ENCODE measurements at places on chromosomes 5 and 9. TPM values are rescaled to one million over a fixed set of nuclear protein-coding genes. Genes with fewer than 3 reads are reported as not detected.

DNA sequence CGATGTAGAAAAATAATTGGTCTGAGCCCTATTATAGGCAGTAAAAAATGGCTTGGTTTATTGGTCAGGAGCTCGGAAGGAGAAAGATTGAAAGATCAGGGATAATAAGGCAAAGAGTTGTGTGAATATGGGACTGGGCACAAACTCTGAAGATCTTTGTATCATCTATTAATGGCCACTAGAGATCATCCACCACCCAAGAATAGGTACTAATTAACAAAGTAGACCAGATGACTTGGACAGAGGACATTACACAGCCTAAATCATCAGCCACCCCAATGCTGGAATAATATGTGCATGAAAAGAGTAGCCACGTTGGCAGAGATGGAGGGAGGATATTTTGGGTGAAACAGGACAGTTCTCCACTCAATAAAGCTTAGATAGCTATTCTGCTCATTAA lies 364.1 kb downstream of the EFNA5 start:
- H3K36me3 ChIP-seq: no peaks in the 10 kb centered on the region
- DNase-seq: no peak
- no peaks in the 10 kb centered on the region for H3K27me3 ChIP-seq

TENT4A gene
- 51.9 TPM for total RNA-seq

DNA sequence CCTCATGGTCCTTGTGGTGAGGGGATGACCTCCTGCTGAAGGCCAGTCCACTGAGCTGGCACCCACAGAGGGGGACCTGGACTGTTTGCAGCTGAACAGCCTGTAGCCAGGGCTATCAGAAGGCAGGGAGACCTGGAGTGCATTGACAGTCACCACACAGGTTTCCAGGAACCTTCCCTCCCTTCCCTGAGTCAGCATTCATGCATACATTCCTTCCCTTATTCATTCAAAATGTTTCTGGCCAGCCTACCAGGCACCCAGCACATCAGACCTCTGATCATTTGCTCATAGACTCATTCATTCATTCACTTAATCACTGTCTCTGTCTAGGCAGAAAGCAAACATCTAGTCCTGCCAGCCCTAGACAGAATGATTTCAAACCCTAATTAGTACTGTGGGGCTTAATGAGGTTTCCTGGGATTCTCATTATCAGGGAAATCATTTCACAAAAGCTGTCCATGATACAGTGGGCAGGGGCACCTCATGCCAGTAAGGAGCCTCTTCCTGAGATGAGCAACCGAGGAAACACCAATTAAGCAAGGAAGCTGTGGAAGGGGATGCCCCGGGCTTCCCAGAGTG lies 110.1 kb upstream of the PPP1R26 start:
- H3K27ac ChIP-seq: no peak overlapping the region
- no peaks in the 10 kb centered on the region for H3K27me3 ChIP-seq
- no peaks in the 10 kb centered on the region for H3K36me3 ChIP-seq
- H3K4me3 ChIP-seq: no peak overlapping the region
- DNase-seq: no peak
- H3K4me1 ChIP-seq: no peaks in the 10 kb centered on the region

TXNDC8 gene
- not detected for total RNA-seq

DNA sequence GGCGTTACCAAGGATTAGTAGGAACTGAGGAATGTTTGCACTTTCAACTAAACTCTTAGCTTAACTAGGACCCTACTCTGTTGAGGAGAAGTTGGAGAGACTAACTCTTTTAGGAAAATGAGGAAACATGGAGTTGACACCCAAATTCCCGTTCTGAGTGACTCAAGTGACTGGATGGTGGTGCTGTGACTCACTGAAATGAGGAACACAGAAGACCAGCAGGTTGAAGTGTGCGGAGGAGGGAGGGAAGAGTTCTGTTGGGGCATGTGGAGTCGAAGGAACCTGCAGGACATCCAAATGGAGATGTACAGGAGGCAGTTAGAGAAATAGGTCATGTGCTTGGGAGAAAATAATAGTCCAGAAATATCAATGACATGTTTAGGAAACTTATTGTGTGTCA lies 8.2 kb downstream of the HEXB start:
- H3K27me3 ChIP-seq: no peaks in the 10 kb centered on the region
- no peak for DNase-seq
- H3K4me3 ChIP-seq: no peak overlapping the region
- peaks cover 22% of the 10 kb centered on the region for H3K36me3 ChIP-seq

CDKN2A gene
- total RNA-seq: 2.5 TPM

GFI1B gene
- total RNA-seq: not detected

- H3K27ac ChIP-seq: no peak overlapping the region
- no peaks in the 10 kb centered on the region for H3K36me3 ChIP-seq
- no peak overlapping the region for H3K4me3 ChIP-seq
- H3K27me3 ChIP-seq: peaks cover 15% of the 10 kb centered on the region
- no peaks in the 10 kb centered on the region for H3K4me1 ChIP-seq
Measured at GRCh38 chr5:159800131-159800840, 116.0 kb upstream of the ADRA1B start.

- H3K36me3 ChIP-seq: no peaks in the 10 kb centered on the region
- no peaks in the 10 kb centered on the region for H3K27me3 ChIP-seq
- H3K4me3 ChIP-seq: no peak overlapping the region
- no peak for DNase-seq
- H3K27ac ChIP-seq: no peak overlapping the region
Measured at GRCh38 chr9:82273121-82273520, 284.5 kb downstream of the SPATA31D1 start.

- no peaks in the 10 kb centered on the region for H3K27me3 ChIP-seq
- H3K4me3 ChIP-seq: no peak overlapping the region
- DNase-seq: no peak
- no peaks in the 10 kb centered on the region for H3K36me3 ChIP-seq
Measured at GRCh38 chr5:107147589-107147988, 523.1 kb downstream of the EFNA5 start.

GPR150 gene
- 0.45 TPM for total RNA-seq

DNA sequence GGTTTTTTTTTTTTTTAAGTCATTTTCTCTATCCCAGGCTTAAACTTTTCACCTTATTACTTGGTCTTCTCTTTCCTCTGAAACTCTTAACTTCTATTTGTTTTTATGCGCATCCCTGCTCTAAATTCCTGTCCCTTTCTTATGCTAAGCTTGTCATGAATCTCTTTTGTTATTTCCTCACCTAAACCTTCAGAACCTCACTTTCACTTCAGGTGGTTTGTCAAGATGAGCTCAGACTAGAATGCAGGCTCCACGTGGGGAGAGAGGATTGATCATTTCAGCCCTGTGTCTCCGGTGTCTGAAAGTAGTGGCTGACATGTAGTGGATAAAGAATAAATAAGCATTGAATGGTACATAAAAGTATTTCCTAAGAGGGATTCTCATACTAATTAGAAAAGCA lies 63.6 kb downstream of the ANXA1 start:
- no peak overlapping the region for H3K27ac ChIP-seq
- H3K4me1 ChIP-seq: peaks cover 24% of the 10 kb centered on the region
- no peak for DNase-seq
- H3K27me3 ChIP-seq: peaks cover 20% of the 10 kb centered on the region

DNA sequence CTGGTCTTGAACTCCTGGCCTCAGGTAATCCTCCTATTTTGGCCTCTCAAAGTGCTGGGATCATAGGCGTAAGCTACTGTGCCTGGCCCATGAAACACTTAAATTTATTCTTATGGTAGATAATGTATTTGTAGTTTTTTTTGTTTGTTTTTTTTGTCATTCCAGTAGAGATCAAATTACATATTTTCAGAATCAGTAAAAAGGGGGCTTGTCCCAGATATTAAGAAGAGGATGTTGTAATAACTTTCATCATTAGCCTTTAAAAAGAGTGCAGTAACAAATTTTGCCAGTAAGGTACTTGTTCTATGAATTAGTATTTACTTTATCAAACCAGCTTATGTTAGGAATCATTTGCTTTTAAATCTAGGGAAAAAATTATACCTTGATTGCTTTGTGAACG lies 42.6 kb downstream of the GAPVD1 start:
- no peaks in the 10 kb centered on the region for H3K4me1 ChIP-seq
- DNase-seq: no peak
- no peak overlapping the region for H3K4me3 ChIP-seq
- H3K27ac ChIP-seq: no peak overlapping the region
- no peaks in the 10 kb centered on the region for H3K27me3 ChIP-seq

DNA sequence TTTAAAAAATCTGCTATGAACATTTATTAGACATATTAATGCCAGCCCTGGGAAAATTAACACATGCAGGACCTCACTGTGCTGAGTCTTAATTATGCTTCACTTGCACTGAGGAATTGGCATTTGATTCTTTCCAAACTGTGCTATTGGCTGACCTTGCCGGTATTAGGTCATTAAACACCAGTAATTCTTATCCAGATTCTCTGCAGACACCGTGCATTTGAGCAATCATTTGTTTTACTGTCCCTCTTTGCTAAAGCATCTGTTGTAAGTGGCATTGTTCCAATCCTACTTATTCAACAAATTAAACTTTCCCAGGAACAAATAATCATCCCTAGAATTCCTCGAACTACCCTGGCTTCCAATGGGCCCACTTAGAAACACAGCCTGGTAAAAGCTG lies 145.0 kb downstream of the SLC12A2 start:
- DNase-seq: no peak
- peaks cover 2% of the 10 kb centered on the region for H3K4me1 ChIP-seq
- H3K27me3 ChIP-seq: peaks cover 3% of the 10 kb centered on the region
- H3K36me3 ChIP-seq: no peaks in the 10 kb centered on the region
- H3K4me3 ChIP-seq: no peak overlapping the region
- H3K27ac ChIP-seq: no peak overlapping the region

GRCh38 chr9:36407122-36407723 lies 7.2 kb upstream of the RNF38 start:
- H3K36me3 ChIP-seq: no peaks in the 10 kb centered on the region
- H3K4me3 ChIP-seq: no peak overlapping the region
- H3K27ac ChIP-seq: peak overlapping the region; percentile 69
- peak; percentile 70 for DNase-seq

- peaks cover 9% of the 10 kb centered on the region for H3K27me3 ChIP-seq
- no peak overlapping the region for H3K27ac ChIP-seq
- no peak for DNase-seq
- H3K4me1 ChIP-seq: no peaks in the 10 kb centered on the region
- no peaks in the 10 kb centered on the region for H3K36me3 ChIP-seq
- H3K4me3 ChIP-seq: no peak overlapping the region
Measured at GRCh38 chr9:130565792-130566191, 13.6 kb upstream of the FUBP3 start.

GRCh38 chr5:32713361-32713769 lies 2.2 kb downstream of the NPR3 start:
- H3K27ac ChIP-seq: no peak overlapping the region
- H3K36me3 ChIP-seq: no peaks in the 10 kb centered on the region
- no peak overlapping the region for H3K4me3 ChIP-seq
- DNase-seq: no peak
- H3K4me1 ChIP-seq: peaks cover 35% of the 10 kb centered on the region

DNA sequence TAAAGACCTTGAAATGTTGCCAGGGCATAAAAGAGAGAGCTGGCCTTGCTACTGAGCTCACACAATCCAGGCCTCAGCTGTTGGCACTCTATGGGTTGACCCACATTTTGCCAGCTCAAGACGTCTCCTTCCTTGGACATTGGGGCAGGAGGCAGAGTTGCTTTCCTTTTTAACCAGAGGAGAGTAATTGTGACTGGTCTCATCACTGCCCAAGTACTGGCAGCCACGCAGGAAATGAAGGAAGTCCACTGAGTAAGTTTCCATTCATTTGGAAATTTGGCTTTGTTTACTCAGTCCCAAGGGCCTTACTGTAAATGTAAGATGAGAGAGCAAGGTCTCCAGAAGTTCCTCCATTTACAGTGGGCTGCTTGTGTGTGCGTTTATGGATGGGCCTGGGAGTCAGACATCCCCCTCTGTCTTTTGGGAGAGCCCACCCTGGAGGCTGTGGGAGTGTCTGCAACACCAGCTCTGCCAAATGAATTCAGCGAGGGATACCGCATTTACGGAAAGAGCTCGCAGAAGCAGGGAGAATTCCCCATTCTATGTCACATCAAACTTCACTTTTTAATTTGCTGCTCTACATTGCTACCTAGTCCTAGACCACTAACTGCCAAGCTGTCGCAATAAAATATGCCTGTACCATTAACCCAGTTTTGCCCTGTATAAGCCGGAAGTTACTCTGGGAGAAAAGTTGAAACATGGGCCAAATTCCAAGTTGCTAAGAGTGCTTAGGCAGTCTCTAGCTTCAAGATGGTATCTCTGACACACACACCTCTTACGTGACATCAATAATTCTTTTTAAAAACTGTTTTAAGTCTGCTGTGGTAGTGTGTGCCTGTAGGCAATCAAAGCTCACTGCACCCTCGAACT lies 24.5 kb upstream of the PDZD2 start:
- H3K27ac ChIP-seq: no peak overlapping the region
- peaks cover 28% of the 10 kb centered on the region for H3K27me3 ChIP-seq
- no peak overlapping the region for H3K4me3 ChIP-seq
- peaks cover 8% of the 10 kb centered on the region for H3K4me1 ChIP-seq
- no peak for DNase-seq

DNA sequence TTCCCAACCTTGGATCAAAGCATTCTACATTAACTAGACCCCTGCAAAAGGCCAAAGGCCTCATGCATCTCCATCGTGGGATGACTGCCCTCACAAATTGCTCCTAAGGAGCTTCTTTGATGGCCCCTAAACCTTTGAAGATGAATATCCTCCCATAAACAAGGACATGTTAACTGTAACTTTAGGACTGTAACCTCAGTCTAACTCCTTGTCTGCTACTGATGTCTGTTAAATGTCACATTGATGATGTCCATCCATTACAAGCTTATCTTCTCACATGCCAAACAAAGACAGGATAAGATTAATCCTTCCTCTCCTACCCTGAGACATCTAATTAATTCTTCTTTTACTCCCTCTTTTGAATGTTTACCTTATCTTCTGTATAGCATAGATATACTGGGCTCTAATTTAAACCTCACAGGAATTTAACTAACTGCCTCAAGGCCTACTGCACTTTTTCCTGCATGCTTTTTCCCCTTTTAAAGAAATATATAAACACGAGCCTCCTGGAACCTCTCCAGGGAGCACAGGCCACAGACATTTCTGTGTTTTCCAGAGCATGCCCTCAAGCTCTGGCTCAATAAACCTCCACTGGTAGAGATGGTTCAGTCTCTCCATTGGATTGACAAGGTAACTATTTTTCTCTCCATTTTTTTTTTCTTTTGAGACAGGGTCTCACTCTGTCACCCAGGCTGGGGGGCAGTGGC lies 90.6 kb upstream of the SLC25A48 start:
- H3K27me3 ChIP-seq: peaks cover 6% of the 10 kb centered on the region
- H3K36me3 ChIP-seq: no peaks in the 10 kb centered on the region
- DNase-seq: no peak
- H3K27ac ChIP-seq: no peak overlapping the region

- H3K36me3 ChIP-seq: no peaks in the 10 kb centered on the region
- H3K4me1 ChIP-seq: no peaks in the 10 kb centered on the region
- no peak for DNase-seq
- peaks cover 4% of the 10 kb centered on the region for H3K27me3 ChIP-seq
- H3K27ac ChIP-seq: no peak overlapping the region
Measured at GRCh38 chr5:122200450-122200849, 71.1 kb downstream of the ZNF474 start.
